Activated CD8-positive, alpha-beta memory T cell treated with anti-CD3 and anti-CD28 coated beads, Interleukin-2, amount 50 U/mL, for 4 hours (primary cell): ENCODE measurements at places on chromosomes 7 and 10.

DNA sequence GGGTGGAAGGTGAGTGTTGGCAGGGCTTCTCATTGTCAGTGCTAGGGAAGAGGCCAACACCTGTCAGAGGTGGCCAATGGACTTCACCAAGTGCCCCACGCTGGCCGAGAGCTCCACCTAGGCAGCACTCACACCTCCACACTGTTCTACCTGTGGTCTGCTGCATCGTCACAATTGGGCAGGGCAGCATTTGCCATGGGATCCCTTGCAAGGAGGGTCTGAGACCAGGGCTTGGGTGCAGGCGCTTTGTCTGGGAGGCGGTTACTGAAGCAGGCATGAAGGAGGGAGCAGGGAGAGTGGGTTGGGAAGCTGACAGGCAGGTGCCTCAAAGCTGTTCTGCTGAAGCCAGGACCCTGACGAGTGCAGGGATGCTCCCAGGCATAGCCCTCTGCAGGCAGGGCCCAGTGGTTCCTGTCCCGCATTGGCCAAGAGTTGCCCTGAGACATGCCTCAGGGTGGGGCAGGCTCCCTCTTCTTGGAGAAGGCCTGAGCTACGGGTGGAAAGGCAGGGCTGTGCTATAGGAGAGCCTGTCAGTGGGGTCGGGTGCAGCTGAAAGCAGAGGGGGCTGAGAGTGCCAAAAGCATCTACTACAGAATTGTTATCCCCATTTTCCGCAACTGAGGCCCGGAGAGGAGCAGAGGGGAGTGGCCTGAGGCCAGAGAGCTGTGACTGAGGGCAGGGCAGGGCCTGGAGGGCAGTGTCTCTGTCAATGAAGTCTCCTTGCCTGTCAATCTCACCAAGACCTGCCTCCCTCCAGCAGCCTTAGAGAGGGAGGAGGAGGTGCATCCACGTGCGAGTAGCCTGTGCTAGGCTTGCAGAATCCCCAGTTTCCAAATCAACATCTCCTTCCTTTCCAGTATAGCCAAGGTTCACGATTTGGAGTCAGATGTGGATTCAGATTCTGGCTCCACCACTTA, 4.0 kb downstream of the RBP3 start:
- no peak for DNase-seq

- no peak for DNase-seq
These were observed 113.9 kb downstream of the DOCK4 start for GRCh38 chr7:112092306-112092705.

DNA sequence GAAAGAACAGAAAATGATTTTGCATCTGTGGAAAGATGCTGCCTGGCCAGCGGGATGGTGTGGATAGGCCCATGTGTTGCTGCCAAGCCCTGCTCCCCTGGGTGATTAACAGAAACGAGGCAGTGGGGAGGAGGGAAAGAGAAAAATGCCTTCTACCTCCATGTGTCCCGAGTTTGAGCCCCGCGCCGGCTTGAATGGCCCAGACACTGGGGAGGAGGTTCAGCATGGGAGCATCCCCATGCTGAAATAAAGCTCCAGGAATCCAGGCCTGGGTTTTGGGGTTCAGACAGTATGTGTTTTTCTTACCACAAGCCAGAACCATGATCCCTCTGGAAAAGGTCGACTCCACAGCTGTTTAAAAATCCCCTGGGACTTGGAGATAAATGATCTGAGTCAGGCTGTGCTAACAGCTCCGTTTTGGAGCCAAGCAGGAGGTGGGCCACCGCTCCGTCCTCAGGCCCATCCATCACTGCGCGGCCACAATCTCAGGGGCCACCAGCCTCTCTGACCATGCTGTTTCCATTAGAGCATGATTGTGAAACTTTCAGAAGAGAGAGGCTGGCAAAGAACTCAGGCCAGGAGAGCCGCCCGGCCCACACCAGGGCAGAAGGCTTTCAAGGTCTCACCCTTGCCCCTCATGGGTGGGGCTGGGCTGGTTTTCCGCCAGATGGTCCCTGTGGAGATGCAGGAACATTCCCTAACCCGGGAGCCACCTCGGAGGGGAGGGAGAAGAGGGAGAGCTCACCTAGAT, 299.7 kb downstream of the ZEB1 start:
- no peak for DNase-seq

DNA sequence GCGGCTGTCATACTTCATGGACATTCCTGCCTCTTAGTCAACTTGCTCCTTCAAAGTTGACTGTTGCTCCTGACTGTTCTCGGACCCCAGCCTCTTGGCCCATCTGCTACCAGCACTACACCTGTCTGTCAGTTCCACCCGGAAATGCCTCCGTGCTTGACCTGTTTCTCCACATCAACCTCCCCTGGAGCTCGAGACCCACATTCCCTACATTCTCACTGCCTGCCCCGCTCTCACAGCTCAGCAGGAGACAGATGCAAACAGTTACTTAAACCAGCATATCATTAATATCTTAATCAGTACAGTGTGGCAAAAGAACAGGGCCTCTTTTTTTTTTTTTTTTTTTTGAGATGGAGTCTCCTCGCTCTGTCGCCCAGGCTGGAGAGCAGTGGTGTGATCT, 174.3 kb downstream of the NRP1 start:
- no peak for DNase-seq

DNA sequence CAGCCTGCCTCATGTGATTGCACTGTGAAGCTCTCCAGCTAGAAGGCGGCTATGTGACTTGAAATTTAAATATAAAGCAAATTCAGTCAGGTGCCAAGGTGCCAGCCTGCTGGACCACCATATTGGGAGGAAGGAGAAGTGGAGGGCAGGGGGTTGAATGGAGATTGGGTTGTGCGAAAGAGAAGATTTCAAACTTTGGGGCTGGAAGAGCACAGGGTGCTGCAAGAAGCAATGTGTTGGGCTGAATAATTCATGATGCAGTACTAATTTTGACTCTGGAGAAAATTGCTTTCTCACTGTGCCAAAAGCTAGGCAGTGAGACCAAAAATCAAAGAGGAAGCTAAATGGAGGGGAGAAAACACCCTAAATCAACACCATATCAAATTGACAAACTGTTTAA, 335.3 kb downstream of the NRG3 start:
- DNase-seq: no peak

GRCh38 chr7:55912748-55913158, 25.5 kb downstream of the ZNF713 start:
- no peak for DNase-seq
